Epithelial cell of umbilical artery (primary cell): ENCODE measurements at places on chromosomes 12 and 14. TPM values are rescaled to one million over a fixed set of nuclear protein-coding genes. Genes with fewer than 3 reads are reported as not detected.

Gene TMEM233
- under 0.01 and 1.2 TPM in 2 replicates for total RNA-seq

Gene PLEKHG3
- 1.9 and 4.1 TPM in 2 replicates for total RNA-seq

Gene NR4A1
- 0.46 and 0.97 TPM in 2 replicates for total RNA-seq

Gene CELA1
- not detected in 2 replicates for total RNA-seq
